ENCODE measurements at places on chromosomes 6 and 20.

DNA sequence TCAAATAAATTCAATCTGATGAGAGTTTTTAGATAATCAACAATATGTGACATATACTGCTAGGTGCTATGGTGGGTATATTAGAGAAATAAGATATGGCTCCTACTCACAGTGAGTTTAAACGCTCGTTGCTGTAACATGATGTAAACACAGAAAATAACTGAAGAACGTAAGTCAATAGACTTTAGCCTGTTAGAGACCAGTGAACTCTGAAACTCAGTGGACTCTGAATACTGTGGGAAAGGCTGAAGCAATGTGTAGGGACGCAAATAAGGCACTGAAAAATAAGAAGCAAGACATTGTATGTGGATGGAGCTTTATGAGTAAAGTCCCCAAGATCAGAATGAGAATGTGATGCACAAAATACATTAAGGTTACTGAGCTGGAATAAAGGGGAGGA is 431.6 kb downstream of the TFAP2B start:
- no peak for DNase-seq

GRCh38 chr6:122495612-122496011 is 24.0 kb upstream of the SERINC1 start:
- DNase-seq = no peak

DNA sequence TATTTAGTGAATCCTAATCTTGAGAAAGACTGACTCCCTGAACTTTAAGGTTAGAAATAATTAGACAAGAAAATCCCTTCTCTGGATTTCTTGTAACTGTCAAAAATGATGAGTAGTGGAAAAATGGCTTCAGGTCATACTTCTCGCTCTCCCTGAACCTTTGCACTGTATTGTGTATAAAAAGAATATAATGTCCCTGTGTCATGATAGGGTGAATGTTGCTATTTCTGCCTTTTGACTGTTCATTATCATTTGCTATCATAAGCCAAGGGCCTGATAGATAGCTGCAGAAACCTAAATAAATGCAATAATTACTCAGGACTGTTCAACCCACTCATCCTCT is 39.3 kb downstream of the ALDH8A1 start:
- DNase-seq = no peak

GRCh38 chr6:154410619-154411072 is 54.0 kb upstream of the IPCEF1 start:
- no peak for DNase-seq

- DNase-seq = no peak
Observed at GRCh38 chr20:20472684-20473274, 104.9 kb downstream of the INSM1 start.
